ENCODE measurements at places on chromosomes 1 and 21. TPM values are rescaled to one million over a fixed set of nuclear protein-coding genes. Genes with fewer than 3 reads are reported as not detected.
A peak's percentile ranks its signal among the peaks of the same experiment; 100 is the strongest.

Gene S100A7A
- not detected for total RNA-seq

- peaks cover 89% of the 10 kb centered on the region for H3K27me3 ChIP-seq
- H3K27ac ChIP-seq, result no peak overlapping the region
- no peaks in the 10 kb centered on the region for H3K36me3 ChIP-seq
- H3K4me1 ChIP-seq, result peaks cover 15% of the 10 kb centered on the region
- DNase-seq, result no peak
- no peak overlapping the region for H3K4me3 ChIP-seq
These were observed 3.1 kb downstream of the TACSTD2 start for GRCh38 chr1:58573705-58574591.

DNA sequence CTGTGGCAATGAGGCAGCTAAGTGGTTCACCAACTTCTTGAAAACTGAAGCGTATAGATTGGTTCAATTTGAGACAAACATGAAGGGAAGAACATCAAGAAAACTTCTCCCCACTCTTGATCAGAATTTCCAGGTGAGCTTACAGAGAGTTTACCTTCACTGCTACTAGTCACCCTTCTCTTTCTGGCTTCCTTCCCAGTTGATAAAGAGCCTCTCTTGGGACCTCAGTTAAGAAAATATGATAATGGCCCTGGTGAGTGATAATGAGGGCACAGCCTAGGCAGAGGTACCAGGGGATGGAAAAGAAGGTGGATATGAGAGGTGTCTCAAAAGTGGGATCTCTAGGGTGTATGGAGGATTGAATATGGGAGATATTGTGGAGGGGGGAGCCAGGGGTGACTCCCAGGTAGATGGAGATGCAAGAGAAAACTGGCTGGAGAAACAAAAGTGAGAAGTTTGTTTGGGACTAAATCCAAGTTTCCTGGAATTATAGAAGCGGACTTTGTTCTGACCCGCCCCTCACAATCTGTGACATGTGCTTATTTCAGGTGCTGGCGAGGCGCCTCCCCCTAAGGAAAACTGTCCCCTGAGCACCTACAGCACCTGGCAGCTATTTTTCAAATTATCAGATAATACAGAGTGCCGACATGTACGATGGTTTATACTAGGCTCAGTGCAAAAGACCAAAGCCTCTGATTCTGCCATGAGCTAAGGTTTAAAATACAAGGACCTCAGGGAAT, 13.7 kb downstream of the MTARC2 start:
- DNase-seq, result no peak
- H3K27me3 ChIP-seq, result no peaks in the 10 kb centered on the region
- peaks cover 90% of the 10 kb centered on the region for H3K36me3 ChIP-seq
- no peak overlapping the region for H3K4me3 ChIP-seq
- H3K27ac ChIP-seq, result no peak overlapping the region

DNA sequence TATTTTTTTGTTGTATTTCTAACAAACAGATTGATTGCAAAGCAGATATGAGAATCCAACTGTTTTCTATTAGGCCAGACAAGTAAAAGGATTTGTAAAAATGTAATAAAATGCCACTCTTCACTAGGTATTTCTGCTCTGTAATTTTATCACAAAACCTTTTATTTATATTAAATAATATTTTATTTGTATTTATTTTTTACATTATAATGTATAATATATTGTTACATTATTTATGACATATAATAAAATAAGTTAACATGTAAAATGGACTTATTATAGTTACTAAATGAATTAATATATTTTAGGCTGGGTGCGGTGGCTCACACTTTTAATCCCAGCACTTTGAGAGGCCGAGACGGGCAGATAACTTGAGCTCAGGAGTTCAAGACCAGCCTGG, 12.7 kb upstream of the TNNI1 start:
- H3K27me3 ChIP-seq, result no peaks in the 10 kb centered on the region
- no peaks in the 10 kb centered on the region for H3K36me3 ChIP-seq
- no peak overlapping the region for H3K27ac ChIP-seq
- no peak overlapping the region for H3K4me3 ChIP-seq
- peaks cover 11% of the 10 kb centered on the region for H3K4me1 ChIP-seq

- H3K27me3 ChIP-seq, result no peaks in the 10 kb centered on the region
- H3K4me3 ChIP-seq, result no peak overlapping the region
- H3K36me3 ChIP-seq, result no peaks in the 10 kb centered on the region
- H3K27ac ChIP-seq, result no peak overlapping the region
- peaks cover 62% of the 10 kb centered on the region for H3K4me1 ChIP-seq
- no peak for DNase-seq
These were observed 10.0 kb downstream of the NCF2 start for GRCh38 chr1:183580281-183580682.

Gene LAD1
- total RNA-seq, result 2.7 TPM

DNA sequence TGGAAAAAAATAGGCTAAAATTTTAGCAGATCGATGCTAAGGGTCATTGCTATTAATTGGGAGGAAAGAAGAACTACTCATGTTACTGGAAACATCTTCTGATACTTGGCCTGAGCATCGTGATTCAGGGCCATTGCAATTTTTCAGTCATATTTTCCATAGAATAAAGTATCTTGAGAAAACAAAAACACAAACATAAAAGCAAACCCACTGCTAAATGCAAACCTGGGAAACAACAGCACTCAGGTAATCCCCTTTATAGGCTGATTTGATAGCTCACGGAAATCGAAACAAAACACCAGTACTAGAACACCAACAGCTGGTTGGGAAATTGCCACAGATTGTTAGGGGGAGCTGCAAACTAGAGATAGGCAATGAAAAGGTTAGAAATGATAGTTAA, 172.9 kb upstream of the ESRRG start:
- no peak overlapping the region for H3K4me3 ChIP-seq
- DNase-seq, result no peak
- no peaks in the 10 kb centered on the region for H3K27me3 ChIP-seq
- H3K36me3 ChIP-seq, result no peaks in the 10 kb centered on the region

DNA sequence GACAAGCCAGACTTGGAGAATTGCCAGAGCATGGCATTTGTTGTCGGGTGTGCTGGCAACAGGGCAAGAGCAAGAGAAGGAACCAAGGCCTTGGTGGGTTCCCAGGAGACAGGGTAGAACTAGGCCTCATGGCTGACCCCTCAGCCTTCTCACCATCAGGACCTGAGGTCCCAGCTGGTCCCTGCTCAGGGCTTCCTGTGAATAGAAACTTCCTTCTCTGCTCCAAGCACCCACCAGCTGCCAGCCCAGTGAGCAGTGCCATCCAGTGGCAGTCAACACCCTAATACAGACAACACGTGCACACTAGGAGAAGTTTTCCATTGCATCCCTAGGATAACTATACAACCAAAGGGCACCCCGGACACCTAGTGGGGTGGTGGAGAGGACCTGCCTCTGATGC, 22.8 kb downstream of the S100A6 start:
- DNase-seq, result no peak
- H3K27ac ChIP-seq, result no peak overlapping the region
- no peak overlapping the region for H3K4me3 ChIP-seq

DNA sequence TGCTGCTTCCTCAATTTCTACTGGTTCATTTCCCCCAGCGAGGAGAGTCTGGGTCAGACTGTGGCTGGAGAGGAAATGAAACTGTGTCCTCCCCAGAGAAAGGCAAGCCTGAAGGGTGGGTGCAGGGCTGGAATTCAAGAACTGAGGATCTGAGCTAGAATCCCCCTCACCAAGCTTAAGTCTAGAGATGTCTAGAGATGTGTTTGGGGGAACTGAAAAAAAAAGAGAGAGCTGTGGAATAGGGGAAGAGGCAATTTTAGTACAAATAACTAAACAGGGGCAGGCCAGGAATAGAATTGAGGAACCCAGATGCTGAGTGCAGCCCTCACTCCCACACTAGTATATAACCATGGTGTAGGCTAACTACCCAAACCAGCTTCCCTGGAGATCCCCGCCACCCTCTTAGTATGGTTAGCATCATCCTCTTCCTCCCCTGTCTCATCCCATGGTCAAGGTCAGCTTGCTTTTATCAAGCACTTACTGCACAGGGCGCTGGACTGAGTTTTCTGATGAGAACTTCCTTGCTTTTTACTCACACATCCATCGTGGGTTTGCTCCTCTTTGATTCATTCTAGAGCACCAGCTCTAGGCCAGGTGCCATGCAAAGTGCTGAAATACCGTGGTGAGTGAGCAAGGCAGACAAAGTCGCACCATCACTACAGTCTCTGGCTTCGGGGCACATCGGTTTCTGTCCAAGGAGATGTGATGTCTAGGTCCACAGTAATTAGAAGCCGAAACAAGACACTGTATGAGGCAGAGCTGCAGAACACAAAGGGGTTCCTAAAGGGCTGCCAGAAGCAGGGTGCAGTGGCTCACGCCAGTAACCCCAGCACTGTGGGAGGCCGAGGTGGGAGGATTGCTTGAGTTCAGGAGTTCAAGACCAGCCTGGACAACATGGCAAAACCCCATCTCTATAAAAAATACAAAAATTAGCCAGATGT, 112.9 kb upstream of the IPO9 start:
- peak overlapping the region; percentile 91 for H3K27ac ChIP-seq
- no peaks in the 10 kb centered on the region for H3K27me3 ChIP-seq
- peaks cover 92% of the 10 kb centered on the region for H3K4me1 ChIP-seq
- H3K4me3 ChIP-seq, result no peak overlapping the region
- DNase-seq, result no peak
- no peaks in the 10 kb centered on the region for H3K36me3 ChIP-seq

DNA sequence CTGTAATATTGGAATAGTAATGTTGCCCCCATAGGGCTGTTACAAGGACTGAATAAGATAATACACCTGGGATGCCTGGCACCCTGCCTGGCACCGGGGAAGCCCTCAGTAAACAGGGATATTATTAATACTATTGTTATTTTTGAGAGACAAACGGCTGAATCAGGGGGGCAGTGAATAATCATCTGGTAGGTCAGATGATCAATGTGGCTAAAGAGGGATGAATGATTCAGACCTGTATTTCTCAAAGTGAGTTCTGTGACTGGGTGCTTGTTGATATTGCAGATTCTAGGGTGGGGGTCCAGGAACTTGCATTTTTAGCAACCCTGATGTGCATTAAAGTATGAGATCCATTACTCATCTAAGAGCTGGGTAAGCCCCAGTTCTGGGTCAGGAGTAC, 46.2 kb upstream of the BCL10 start:
- no peak overlapping the region for H3K4me3 ChIP-seq
- H3K4me1 ChIP-seq, result peaks cover 17% of the 10 kb centered on the region
- no peaks in the 10 kb centered on the region for H3K36me3 ChIP-seq
- H3K27me3 ChIP-seq, result no peaks in the 10 kb centered on the region
- H3K27ac ChIP-seq, result no peak overlapping the region
- no peak for DNase-seq

Gene FCGR3B
- 2.0 TPM for total RNA-seq

- no peaks in the 10 kb centered on the region for H3K36me3 ChIP-seq
- no peak overlapping the region for H3K27ac ChIP-seq
- no peaks in the 10 kb centered on the region for H3K4me1 ChIP-seq
- H3K27me3 ChIP-seq, result no peaks in the 10 kb centered on the region
- no peak for DNase-seq
- H3K4me3 ChIP-seq, result no peak overlapping the region
These were observed 8.3 kb upstream of the VN1R5 start for GRCh38 chr1:247247568-247247967.

GRCh38 chr1:13513895-13514546, at the start of gene LRRC38:
Gene LRRC38 (minus strand): TSS chr1:13514003. CDS start chr1:13513593, 410 bp downstream.
- H3K27me3 ChIP-seq, result peaks cover 22% of the 10 kb centered on the region
- H3K36me3 ChIP-seq, result no peaks in the 10 kb centered on the region
- no peak within 1 kb of the TSS for H3K27ac ChIP-seq
- no peaks in the 10 kb centered on the region for H3K4me1 ChIP-seq
- peak; percentile 6 for DNase-seq
- no peak within 1 kb of the TSS for H3K4me3 ChIP-seq

Gene AMY2A
- total RNA-seq, result 0.81 TPM

GRCh38 chr1:23772854-23773242, 5.4 kb upstream of the PITHD1 start:
- no peak overlapping the region for H3K4me3 ChIP-seq
- no peak for DNase-seq
- no peaks in the 10 kb centered on the region for H3K27me3 ChIP-seq
- H3K36me3 ChIP-seq, result peaks cover 31% of the 10 kb centered on the region

Gene CLCA4
- 0.23 TPM for total RNA-seq

Gene CELA2A
- total RNA-seq, result 1.3 TPM

DNA sequence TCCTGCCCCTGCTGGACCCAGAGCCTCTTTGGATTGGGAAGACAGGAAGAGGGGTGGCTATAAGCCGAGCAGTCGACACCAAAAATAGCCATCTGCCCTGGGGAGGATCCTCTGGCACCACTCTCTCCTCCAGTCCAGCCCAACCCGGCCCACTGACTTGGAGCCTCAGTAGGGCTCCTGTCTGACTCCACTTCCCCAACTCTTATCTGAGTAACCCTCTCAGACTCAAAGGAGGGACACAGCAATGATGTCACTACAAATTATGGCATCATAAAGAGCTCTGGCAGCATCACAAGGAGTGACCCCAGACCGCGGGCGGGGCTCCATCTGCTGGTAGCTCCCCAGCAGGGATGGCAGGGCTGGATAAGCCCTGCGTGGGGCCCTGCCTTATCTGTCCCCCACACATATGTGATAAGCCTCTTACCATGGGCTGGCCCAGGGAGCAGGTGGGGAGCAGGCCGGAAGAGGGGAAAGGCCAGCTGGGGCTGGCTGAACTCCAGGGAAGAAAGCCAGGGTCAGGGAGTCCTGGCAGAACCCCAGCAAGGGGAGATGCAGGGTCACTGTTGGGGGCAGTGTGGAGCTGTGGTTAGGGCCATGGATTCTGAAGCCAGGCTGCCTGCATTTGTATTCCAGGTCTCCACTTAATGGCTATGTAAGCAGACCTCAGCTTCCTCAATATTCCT, 4.6 kb upstream of the SLC6A9 start:
- H3K4me1 ChIP-seq, result peaks cover 34% of the 10 kb centered on the region
- H3K27ac ChIP-seq, result peak overlapping the region; percentile 3
- H3K4me3 ChIP-seq, result no peak overlapping the region
- DNase-seq, result peak; percentile 49
- H3K27me3 ChIP-seq, result peaks cover 7% of the 10 kb centered on the region
- H3K36me3 ChIP-seq, result no peaks in the 10 kb centered on the region

GRCh38 chr1:21853131-21853427, 41.0 kb downstream of the LDLRAD2 start:
- H3K36me3 ChIP-seq, result peaks cover 100% of the 10 kb centered on the region
- no peak overlapping the region for H3K4me3 ChIP-seq
- no peak overlapping the region for H3K27ac ChIP-seq
- H3K4me1 ChIP-seq, result no peaks in the 10 kb centered on the region
- DNase-seq, result no peak

Gene IL19
- total RNA-seq, result not detected
